Stimulated activated CD8-positive, alpha-beta memory T cell treated with anti-CD3 and anti-CD28 coated beads, Interleukin-4, amount 100 ng/mL, for 1 hour (primary cell): ENCODE measurements at places on chromosomes 4 and X.

DNA sequence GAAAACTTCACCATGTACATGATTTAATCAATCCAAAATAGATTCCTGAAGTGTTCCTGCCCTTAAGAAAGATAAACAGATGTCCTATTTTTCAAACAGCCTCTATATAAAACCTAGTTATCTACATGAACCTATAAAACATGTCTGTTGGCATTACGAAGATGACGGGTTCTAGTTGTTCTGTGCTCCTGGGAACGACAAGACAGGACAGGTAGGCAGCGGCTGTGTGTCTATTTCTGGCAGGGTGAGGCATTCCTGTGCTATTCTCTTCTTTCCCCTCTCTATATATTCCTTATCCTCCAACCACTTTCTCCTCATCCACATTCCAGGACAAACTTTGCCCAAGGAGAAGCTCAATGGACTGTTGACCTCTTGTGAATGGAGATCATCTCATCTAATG, 6.1 kb downstream of the FAT1 start:
- DNase-seq, result no peak

DNA sequence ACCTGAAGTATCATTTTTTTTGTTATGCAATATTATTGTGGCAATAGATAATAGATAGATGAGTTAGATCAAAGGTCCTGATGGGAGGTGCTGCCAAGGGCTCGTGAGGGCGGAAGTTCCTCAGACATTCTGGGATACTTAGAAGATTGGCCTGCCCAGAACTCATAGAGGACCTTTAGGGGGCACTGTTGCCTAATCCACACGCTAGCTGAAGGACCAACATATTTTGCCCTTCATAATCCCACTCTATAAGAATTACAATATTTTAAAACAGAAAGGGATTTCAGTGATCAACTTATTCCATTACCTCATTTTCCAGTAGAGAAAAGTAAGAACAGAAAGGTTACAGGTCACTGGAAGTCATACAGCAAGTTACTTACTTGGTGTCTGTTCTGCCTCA, 22.9 kb upstream of the COX7B2 start:
- no peak for DNase-seq

DNA sequence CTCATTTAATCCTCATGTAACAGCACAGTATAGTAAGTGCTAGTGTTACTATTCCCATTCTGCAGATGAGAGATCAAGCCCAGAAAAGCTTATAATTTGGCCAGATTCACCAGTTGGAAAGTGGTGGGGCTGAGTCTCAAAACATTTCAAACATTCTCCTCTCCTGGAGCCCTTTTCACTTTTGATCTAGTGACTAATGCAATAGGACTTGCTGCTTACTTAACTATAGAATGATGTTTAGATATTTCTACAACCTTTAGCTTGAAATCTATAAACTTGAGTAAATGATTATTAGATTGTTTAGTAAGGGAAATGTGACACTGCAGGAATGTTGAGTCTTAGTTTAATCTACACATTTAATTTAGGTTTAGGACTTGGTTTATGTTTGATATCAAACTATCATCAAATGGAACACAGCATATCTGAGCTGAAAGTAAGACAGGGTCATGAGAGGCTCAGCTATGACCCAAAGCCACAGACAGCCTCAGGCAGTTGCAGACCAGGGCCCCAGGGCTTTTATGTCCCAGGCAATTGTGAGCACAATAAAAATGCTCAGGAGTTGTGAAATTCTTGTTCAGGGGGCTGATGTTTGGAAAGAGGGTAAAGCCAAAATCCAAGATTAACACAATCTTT, 199.5 kb upstream of the HS3ST1 start:
- DNase-seq, result no peak

DNA sequence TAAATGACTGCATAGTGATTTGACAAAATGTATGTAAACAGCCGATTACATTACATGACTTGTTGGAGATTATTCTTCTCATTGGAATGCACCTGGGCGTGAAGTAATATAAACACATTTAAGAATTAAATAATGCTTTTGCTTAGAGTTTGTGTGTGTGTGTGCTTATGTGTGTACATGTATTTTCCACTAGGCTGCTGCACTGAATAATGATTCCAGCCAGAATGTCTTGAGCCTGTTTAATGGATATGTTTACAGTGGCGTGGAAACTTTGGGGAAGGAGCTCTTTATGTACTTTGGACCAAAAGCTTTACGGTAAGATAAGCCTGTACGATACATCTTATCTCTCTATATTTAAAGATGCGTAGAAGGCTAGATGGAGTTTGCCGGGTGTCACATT, 12.6 kb downstream of the NEIL3 start:
- no peak for DNase-seq

DNA sequence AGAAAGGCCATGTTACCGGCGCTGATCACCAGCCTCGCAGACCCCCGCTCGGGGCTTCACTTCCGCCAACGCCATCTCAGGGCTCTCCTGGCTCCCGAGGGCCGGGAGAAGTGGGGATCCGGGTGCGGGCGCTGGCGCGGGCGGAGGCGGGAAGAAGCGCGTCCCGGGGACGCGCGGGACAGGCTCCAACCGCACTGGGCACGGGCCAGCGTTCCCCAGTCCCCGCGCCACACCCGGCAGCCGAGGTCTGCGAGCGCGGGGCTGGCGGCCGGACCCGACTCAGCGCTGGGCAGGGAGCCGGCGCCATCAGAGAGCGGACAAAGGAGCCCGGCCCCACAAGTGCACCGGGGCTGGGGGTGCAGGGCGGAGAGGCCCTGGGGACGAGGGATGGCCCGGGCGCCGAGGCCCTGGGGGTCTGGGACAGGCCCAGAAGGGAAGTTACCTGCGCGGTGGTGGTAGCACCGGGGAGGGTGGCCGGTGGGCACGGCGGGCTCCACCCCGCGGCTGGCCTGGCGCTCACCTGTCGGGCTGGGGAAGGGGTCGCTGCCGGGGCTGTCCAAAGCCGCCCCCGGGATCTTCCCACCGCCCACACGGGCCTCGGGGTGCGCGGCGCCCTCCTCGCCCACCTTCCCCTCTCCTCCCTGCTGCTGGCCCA, 449 bp downstream of the CTPS2 start:
- DNase-seq, result no peak

GRCh38 chr4:120155287-120155686, 88.6 kb upstream of the MAD2L1 start:
- no peak for DNase-seq

DNA sequence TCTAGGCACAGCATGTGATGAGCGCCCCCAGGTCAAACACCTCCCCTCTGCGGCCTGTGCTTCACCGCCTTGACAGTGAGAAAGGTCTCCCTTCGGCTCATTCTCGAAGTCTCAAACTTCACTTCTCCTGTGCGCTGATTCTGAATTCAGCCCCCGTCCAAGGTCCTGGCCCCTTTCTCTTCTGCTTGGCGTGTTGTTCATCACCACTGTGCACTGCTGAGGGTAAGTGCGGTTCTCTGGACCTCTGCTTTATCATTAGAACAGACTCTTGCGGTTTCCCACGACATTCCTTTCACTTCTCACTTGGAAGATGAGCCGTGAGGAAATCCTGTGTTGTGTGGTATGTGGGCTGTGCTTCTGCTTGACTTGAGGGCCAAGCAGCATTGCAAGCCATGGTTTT, 11.9 kb downstream of the HTT-AS start:
- DNase-seq, result no peak

- DNase-seq, result no peak
These were observed 20.5 kb downstream of the RAB40A start for GRCh38 chrX:103498786-103499185.

DNA sequence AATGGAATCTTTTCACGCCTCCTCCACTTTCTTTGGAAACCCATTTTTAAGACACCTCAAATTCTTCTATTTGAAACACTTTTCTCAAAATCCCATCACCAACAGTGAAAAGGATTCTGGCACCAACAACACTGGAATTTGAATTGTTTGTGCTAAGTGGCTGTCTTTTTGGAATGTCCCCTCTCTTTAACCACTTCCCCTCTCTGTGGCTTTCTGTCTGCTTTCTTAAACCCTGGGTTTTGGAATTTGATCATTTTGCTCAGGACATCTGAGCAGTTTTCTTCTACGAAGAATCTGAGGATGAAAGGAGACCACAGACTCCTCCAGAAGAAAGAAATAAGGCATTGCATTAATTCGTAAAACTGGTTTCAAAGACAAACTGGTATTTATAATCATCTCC, 89.0 kb downstream of the MXRA5 start:
- DNase-seq, result no peak
